Esophagus squamous epithelium (tissue), 5 donors: ENCODE measurements at places on chromosomes 1 and 21.

- DNase-seq, result no peak
- no peaks in the 10 kb centered on the region for H3K36me3 ChIP-seq
- peak overlapping the region; percentile 62 for H3K27ac ChIP-seq
- H3K4me1 ChIP-seq, result no peaks in the 10 kb centered on the region
Measured at GRCh38 chr1:108897865-108898720, 21.3 kb downstream of the GPSM2 start.

GRCh38 chr1:74464037-74464436 lies 48.4 kb downstream of the LRRC53 start:
- H3K27me3 ChIP-seq, result no peaks in the 10 kb centered on the region
- no peaks in the 10 kb centered on the region for H3K36me3 ChIP-seq
- DNase-seq, result no peak

DNA sequence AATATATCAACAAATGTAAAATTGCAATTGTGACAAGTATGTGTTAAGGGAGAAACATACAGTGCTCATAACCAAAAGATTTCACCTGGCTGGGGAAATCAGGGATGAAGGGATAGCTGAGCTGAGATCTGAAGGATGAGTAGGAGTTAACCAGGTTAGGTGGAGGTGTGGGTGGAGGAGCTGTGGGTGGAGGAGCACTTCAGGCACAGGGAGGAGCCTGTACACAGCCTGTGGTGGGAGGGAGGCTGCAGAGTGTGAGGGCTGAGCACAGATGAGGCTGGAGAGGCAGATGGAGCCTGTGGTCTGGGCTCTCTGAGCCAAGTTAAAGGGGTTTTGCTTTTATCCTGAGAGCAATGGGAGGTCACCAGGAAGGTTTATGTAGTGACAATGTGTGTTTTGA lies 111.9 kb downstream of the XCL2 start:
- no peak overlapping the region for H3K4me3 ChIP-seq
- no peak overlapping the region for H3K27ac ChIP-seq
- no peaks in the 10 kb centered on the region for H3K36me3 ChIP-seq
- H3K4me1 ChIP-seq, result peaks cover 27% of the 10 kb centered on the region
- no peaks in the 10 kb centered on the region for H3K27me3 ChIP-seq

- peaks cover 11% of the 10 kb centered on the region for H3K4me1 ChIP-seq
- H3K27ac ChIP-seq, result no peak overlapping the region
- H3K27me3 ChIP-seq, result no peaks in the 10 kb centered on the region
- DNase-seq, result no peak
- no peak overlapping the region for H3K4me3 ChIP-seq
Measured at GRCh38 chr1:6080469-6080868, 34.8 kb downstream of the KCNAB2 start.

GRCh38 chr1:11898086-11898785 lies 28.0 kb downstream of the KIAA2013 start:
- no peaks in the 10 kb centered on the region for H3K36me3 ChIP-seq
- no peaks in the 10 kb centered on the region for H3K4me1 ChIP-seq
- H3K27me3 ChIP-seq, result no peaks in the 10 kb centered on the region
- no peak for DNase-seq

DNA sequence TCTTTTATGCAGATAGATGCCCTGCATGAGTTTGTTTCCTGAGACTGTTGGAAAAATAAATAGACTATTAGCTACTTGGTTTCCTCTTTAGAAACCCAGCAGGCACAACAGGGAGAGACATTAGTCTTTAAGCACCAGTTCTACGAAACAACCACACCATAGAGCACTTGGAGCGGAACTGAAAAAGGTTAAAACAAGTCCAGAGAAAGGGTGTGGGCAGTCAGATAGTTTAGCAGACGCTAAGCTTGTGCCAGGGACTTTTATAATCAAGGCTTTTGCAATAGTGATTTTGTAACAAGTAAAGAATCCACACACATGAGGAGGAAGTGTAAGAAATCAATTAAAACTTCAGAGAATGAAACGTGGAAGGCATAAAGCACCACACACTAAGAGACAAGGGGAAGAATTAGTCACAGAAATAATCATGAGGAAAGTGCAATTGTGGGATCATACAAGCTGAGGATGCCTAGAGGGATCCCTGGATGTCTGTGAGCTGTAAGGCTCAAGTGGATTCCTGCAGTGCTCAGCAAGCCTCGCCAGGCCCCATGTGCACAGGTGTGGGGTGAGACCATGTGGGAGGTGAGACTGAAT lies 37.8 kb upstream of the TLR5 start:
- peak overlapping the region; percentile 90 for H3K27ac ChIP-seq
- no peak for DNase-seq
- no peak overlapping the region for H3K4me3 ChIP-seq
- no peaks in the 10 kb centered on the region for H3K36me3 ChIP-seq
- H3K27me3 ChIP-seq, result no peaks in the 10 kb centered on the region
- H3K4me1 ChIP-seq, result peaks cover 26% of the 10 kb centered on the region

- peaks cover 6% of the 10 kb centered on the region for H3K4me1 ChIP-seq
- H3K27me3 ChIP-seq, result no peaks in the 10 kb centered on the region
- no peak overlapping the region for H3K27ac ChIP-seq
- no peaks in the 10 kb centered on the region for H3K36me3 ChIP-seq
- H3K4me3 ChIP-seq, result no peak overlapping the region
- no peak for DNase-seq
Measured at GRCh38 chr1:3850857-3851256, 6.2 kb downstream of the CEP104 start.

DNA sequence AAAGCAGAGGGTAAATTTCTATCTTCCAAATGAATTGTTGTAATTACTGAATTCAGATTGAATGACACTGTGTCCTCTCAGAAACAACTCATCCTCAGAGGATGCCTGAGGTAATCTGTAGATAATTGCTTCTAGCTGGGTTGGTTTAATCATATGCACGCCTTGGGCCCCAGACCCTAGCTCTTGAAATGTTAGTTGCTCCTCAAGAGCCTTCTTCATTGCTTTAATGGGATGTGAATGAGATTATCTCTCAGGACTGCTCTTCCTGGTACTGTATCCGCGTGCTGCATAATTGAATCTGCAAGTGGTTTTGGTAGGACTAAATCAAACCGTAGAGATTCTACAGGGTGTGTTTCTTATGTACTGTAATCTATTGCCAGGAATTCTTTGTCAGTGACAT lies 569.3 kb upstream of the NEGR1 start:
- H3K4me1 ChIP-seq, result no peaks in the 10 kb centered on the region
- no peak overlapping the region for H3K4me3 ChIP-seq
- H3K27ac ChIP-seq, result no peak overlapping the region
- H3K36me3 ChIP-seq, result no peaks in the 10 kb centered on the region
- no peaks in the 10 kb centered on the region for H3K27me3 ChIP-seq

DNA sequence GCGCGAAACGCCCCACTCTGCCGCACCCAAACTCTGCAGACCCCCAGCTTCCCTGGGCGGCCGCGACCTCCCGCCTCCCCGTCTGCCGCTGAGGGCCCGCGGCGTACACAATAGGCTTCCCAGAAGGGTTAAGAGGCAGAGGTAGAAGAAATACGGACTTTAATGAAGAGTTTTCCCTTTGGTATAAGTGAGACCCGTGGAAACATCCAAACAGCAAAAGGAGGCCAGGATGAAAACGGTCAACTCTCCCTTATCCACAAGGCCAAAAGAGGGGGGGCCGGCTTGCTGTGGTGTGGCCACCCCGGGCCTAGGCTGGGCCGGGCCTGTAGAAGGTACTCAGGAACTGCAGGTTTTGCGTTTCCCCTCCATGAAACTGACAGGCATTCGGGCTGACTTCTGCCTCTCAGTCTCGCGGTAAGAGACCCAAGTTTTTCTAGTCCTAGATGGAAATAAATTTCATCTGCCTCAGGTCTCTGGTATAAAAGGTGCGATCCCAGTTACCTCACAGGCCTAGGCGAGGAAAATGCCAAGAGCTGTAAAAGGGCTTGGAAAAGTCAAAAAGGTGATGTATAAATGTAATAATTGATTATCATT lies 671 bp upstream of the PYGO2 start:
- H3K4me3 ChIP-seq, result peak overlapping the region; percentile 89
- peaks cover 65% of the 10 kb centered on the region for H3K4me1 ChIP-seq
- no peak for DNase-seq
- H3K27me3 ChIP-seq, result no peaks in the 10 kb centered on the region
- peak overlapping the region; percentile 99 for H3K27ac ChIP-seq
- H3K36me3 ChIP-seq, result peaks cover 16% of the 10 kb centered on the region
